ENCODE measurements at places on chromosomes 6 and 20.

- DNase-seq = no peak
Observed at GRCh38 chr6:84599991-84600390, 164.4 kb downstream of the TBX18 start.

DNA sequence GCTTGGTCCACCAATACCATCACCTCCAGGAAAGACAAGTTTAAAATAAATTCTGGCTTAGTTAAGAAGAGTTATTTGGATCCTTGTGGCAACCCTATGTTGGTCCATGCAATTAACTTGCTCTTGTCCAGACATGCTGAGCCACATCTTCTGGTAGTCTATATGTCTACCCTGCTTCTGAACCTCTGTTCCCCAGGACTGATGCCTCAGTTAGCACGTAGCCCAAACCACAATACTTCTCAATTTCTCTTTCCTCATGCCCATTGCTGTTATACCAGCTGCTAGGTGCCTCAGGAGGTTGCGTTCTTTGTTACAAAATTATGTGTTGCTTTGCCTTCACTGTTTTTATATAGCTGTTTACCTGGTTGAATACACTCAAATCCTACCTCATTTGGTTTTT, 116.4 kb upstream of the KCNQ5 start:
- DNase-seq = no peak

- no peak for DNase-seq
Observed at GRCh38 chr20:34888468-34888867, 12.1 kb downstream of the ACSS2 start.

GRCh38 chr6:68082086-68082485, 553.0 kb upstream of the ADGRB3 start:
- no peak for DNase-seq

DNA sequence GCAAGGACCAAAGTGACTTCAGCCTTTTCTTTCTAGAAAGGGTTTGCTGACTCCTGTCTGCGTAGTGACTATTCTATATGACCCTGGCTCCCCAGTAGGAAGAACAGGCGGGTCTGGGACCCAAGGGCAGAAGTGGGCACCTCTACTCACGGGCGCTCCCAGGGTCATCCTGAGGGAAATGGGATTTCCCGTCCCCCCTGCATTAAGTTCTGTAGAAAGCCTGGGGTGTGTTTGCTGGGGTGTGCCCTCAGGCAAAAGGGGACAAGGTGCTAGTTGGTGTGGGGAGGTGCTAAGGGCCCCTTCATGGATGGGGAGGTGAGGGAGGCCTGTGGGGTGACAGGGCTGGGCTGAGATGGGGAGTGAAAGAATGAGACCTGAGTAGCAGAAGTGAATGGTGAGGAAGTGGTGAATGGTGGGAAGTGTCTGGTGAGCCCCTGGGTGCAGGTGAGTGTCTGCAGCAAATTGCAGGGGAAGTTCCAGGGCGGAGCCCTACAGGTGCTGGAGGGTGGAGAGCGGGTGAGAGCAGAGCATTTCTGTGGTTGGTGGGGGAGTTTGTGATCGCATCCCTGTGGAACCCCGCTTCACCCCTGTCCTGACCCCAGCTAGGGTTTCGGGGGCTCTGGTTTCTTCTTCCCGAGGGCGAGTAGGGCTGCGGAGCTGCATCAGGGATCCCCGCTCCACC, 21.1 kb downstream of the RAET1L start:
- DNase-seq = no peak

GRCh38 chr6:43468748-43469681, 8.4 kb upstream of the TJAP1 start:
- DNase-seq = no peak

DNA sequence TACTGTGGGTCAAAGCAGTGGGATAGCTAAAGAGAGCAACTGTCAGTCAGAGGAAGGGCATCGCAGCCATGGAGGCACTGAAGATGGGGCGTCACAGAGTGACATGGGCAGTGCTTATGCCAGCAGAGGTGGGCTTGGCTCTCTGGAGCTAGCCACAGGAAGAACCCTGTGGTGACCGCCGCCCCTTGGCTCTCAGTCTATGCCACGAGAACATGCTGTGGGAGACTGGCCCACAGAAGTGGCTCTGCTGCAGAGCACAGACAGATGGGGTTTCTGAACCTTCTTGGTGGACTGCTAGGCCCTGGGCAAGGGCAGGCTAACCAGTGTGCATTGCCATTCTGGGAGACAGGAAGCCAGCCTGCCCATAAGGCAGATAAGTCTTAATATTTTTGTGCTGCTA, 290.0 kb upstream of the SUPT3H start:
- no peak for DNase-seq
